CD4-positive, alpha-beta memory T cell (primary cell): ENCODE measurements at places on chromosomes 11 and 22. TPM values are rescaled to one million over a fixed set of nuclear protein-coding genes. Genes with fewer than 3 reads are reported as not detected.

PGM2L1 gene
- total RNA-seq = 11.2 TPM

ZNF215 gene
- not detected for total RNA-seq

P2RX6 gene
- 1.2 TPM for total RNA-seq

TUB gene
- total RNA-seq = 0.26 TPM

C11orf21 gene
- 64.5 TPM for total RNA-seq

GRK3 gene
- total RNA-seq = 2.9 TPM
